Activated CD8-positive, alpha-beta T cell treated with anti-CD3 and anti-CD28 coated beads, Interleukin-2, amount 10 ng/mL, durations not matched to agents 7 days and 5 days (primary cell): ENCODE measurements at places on chromosomes 12 and 14. TPM values are rescaled to one million over a fixed set of nuclear protein-coding genes. Genes with fewer than 3 reads are reported as not detected.
A peak's percentile ranks its signal among the peaks of the same experiment; 100 is the strongest.

The SERPINA10 gene
- not detected for total RNA-seq

DNA sequence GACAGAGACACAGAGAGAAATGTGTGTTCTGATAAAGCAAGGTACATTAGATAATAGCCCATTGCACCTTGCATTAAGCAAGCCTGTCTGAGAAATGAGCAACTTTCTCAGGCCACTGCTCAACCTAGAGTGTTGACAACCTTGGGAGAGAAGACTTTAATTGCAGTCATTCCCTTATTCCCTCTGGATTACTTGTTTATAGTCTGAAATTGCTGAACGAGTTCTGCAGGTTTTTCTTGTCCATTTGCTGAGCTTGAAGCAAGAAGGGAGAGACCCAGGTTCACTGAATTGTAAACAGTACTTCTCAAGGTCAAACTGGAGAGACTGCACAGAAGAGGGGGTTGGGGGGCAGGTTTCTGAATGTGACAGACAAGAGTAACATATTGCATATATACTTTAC, 159.4 kb upstream of the PLEKHG7 start:
- H3K27ac ChIP-seq: peak overlapping the region; percentile 56
- no peak for DNase-seq
- peaks cover 54% of the 10 kb centered on the region for H3K4me1 ChIP-seq
- H3K4me3 ChIP-seq: no peak overlapping the region
- H3K36me3 ChIP-seq: peaks cover 27% of the 10 kb centered on the region

DNA sequence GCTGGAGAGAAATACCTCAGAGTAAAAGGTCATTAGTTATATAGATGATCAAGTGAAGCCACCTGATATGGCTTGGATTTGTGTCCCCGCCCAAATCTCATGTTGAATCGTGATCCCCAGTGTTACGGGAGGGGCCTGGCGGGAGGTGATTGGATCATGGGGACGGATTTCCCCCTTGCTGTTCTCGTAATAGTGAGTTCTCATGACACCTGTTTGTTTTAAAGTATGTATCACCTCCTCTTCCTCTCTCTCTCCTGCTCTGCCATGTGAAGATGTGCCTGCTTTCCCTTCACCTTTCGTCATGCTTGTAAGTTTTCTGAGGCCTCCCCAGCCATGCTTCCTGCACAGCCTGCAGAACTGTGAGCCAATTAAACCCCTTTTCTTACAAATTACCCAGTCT, 124.8 kb downstream of the FOXA1 start:
- no peak for DNase-seq
- H3K36me3 ChIP-seq: no peaks in the 10 kb centered on the region
- H3K27me3 ChIP-seq: no peaks in the 10 kb centered on the region
- H3K4me3 ChIP-seq: no peak overlapping the region
- H3K4me1 ChIP-seq: no peaks in the 10 kb centered on the region

DNA sequence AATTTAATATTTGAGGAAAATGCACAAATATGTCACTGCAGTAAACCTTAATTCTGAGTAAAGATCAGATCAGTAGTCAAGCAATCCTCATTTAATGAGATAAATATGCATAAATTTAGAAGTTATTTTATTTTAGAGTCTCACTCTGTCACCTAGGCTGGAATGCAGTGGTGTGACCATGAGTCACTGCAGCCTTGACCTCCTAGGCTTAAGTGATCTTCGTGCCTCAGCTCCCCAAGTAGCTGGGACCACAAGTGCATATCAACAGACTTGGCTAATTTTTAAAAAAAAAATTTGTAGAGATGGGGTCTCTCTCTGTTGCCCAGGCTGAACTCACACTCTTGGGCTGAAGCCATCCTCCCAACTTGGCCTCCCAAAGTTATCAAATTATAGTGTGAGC, 41.3 kb downstream of the LMO3 start:
- H3K27ac ChIP-seq: no peak overlapping the region
- no peaks in the 10 kb centered on the region for H3K36me3 ChIP-seq
- DNase-seq: no peak
- H3K4me3 ChIP-seq: no peak overlapping the region
- H3K27me3 ChIP-seq: no peaks in the 10 kb centered on the region
- no peaks in the 10 kb centered on the region for H3K4me1 ChIP-seq

The PRPF39 gene
- total RNA-seq: 41.0 TPM

GRCh38 chr12:109098651-109099050, 1.3 kb downstream of the UNG start:
- no peaks in the 10 kb centered on the region for H3K27me3 ChIP-seq
- H3K4me1 ChIP-seq: peaks cover 29% of the 10 kb centered on the region
- peaks cover 39% of the 10 kb centered on the region for H3K36me3 ChIP-seq
- H3K4me3 ChIP-seq: peak overlapping the region; percentile 74
- DNase-seq: no peak

DNA sequence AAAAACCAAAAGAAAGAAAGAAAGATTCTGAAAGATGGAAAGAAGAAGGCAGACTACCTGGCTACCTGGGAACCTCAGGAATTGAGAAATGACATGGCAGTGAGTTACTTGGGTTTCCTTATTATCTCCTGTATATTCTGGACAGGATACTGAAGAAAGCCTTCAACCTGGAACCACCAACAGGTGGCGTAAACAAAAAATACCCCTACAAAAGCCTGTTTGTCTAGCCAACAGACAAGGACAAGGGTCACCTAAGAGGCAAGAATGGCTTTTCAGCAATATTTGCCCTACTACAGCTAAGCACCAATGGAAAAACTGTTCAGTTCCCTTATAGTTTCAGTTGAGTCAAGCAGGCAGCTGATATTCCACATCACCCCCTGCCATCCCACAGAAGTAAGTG, 274.9 kb downstream of the GPHN start:
- no peaks in the 10 kb centered on the region for H3K27me3 ChIP-seq
- no peak overlapping the region for H3K27ac ChIP-seq
- no peaks in the 10 kb centered on the region for H3K36me3 ChIP-seq
- no peak overlapping the region for H3K4me3 ChIP-seq
- H3K4me1 ChIP-seq: no peaks in the 10 kb centered on the region
- DNase-seq: no peak

DNA sequence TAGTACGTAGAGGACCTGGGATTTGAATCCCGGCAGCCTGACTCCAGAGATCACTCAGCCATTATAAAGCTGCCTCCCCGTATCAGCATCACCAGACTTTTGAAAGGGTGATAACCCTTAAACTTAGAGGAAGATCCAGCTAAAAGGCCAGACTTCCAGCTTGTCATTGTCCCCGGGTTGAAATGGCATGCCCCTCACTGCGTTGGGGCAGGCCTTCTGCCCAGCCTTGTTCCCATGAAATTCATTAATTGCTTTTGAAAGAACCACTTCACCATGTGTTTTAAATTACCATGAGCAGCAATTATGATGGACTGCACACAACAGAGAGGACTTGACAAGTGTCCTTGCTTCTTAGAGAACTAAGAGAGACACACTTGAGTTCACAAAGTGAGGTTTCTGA, 269.6 kb upstream of the CRY1 start:
- peaks cover 68% of the 10 kb centered on the region for H3K4me1 ChIP-seq
- no peak for DNase-seq
- no peaks in the 10 kb centered on the region for H3K27me3 ChIP-seq

The SCN8A gene
- 1.4 TPM for total RNA-seq

DNA sequence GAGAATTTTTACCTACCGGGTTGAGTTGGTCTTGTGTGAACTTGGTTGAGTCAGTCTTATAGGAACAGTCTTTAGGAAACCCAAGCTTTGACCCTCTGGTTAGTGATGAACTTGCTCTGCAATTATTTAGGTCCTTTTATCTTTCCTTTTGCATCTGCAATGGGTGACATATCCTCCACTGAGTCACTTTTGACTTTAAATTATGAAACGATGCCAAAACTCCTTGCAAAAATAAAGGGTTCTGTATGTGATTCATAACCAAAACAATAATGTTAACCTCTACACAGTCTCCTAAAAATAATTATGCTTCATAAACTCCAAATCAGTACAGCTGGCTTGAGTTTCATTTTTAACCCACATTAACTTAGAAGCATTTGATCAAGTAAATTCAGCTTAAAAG, 979.4 kb downstream of the GALC start:
- DNase-seq: no peak
- no peaks in the 10 kb centered on the region for H3K27me3 ChIP-seq
- H3K27ac ChIP-seq: no peak overlapping the region
- no peak overlapping the region for H3K4me3 ChIP-seq
- H3K4me1 ChIP-seq: no peaks in the 10 kb centered on the region

GRCh38 chr14:87155856-87156488, 837.0 kb downstream of the GALC start:
- H3K27ac ChIP-seq: no peak overlapping the region
- H3K36me3 ChIP-seq: no peaks in the 10 kb centered on the region
- no peaks in the 10 kb centered on the region for H3K27me3 ChIP-seq

- H3K27ac ChIP-seq: no peak overlapping the region
- no peak for DNase-seq
- no peaks in the 10 kb centered on the region for H3K27me3 ChIP-seq
- H3K4me1 ChIP-seq: no peaks in the 10 kb centered on the region
Measured at GRCh38 chr12:77599782-77600467, 230.8 kb upstream of the NAV3 start.

GRCh38 chr14:87491816-87492215, 501.2 kb downstream of the GALC start:
- no peaks in the 10 kb centered on the region for H3K36me3 ChIP-seq
- no peak for DNase-seq
- H3K4me3 ChIP-seq: no peak overlapping the region
- no peaks in the 10 kb centered on the region for H3K4me1 ChIP-seq
